ENCODE measurements at places on chromosomes 13 and 19. TPM values are rescaled to one million over a fixed set of nuclear protein-coding genes. Genes with fewer than 3 reads are reported as not detected.

GRCh38 chr13:32811297-32811800 is 204.9 kb upstream of the KL start:
- DNase-seq: peak; percentile 38

DNA sequence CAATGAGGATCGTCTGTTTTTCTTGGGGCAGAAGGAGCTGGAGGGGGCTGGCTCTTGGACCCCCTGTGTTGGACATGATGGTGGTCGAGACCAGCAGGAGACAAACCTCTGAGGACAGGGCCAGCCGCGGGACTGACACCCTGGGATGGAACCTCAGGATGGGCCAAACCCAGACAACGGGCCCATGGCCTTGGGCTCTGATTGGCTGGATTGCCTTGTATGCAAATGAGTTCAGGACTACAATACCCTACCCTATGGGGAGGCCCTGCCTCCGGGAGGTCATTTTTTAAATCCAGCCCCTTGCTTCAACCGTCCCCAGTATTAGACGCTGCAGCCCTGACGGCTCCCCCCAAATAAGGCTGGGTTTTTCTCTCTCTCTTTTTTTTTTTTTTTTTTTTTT is 22.0 kb downstream of the SLC5A5 start:
- no peak for DNase-seq

Gene FSD1
- 3.4 TPM for total RNA-seq

DNA sequence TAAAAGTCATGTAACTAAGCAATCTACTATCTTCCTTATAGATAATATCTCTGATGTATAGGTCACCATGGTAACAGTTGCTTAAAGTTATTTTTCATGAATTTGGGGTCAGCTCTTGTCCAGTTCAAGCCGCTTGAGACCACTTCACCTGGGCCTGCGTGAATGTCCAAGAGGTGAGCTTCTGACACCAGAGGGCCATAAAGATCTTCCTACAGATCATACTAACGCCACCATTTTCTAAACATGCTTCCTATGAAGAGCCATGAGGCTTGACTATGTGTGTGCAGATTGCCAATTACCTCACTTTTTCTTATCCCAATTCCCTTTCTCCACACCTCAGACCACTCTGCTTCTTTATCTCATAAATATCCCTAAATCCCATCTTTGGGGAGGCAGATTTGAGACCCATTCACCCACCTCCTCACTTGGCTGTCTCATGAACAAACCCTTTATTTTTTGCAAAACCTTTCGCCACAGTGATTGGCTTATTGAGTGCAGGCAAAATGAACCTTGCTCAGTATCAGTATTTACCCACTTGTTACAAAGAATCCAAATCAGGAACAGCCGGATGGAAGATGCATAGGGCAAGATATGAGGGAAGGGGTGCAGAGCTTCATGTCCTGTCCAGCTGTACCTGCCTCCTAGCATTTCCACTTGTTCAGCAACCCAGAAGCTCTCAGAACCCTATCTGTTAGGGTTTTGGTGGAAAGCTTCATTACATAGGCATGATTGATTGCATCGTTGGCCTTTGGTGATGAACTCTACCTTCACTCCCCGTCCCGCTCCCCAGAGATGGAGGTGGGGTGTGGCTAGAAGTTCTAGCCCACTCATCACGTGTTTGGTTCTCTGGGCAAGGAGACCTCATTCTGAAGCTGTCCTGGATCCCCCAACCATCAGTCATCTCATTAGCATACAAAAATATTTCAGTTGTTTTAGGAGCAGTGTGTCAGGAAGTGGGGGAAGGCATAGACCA is 34.2 kb downstream of the FAM187B start:
- DNase-seq: no peak

Gene PSG3
- 0.96 TPM for total RNA-seq

Gene OPA3
- 4.8 TPM for total RNA-seq

Gene SULT2A1
- total RNA-seq: not detected

DNA sequence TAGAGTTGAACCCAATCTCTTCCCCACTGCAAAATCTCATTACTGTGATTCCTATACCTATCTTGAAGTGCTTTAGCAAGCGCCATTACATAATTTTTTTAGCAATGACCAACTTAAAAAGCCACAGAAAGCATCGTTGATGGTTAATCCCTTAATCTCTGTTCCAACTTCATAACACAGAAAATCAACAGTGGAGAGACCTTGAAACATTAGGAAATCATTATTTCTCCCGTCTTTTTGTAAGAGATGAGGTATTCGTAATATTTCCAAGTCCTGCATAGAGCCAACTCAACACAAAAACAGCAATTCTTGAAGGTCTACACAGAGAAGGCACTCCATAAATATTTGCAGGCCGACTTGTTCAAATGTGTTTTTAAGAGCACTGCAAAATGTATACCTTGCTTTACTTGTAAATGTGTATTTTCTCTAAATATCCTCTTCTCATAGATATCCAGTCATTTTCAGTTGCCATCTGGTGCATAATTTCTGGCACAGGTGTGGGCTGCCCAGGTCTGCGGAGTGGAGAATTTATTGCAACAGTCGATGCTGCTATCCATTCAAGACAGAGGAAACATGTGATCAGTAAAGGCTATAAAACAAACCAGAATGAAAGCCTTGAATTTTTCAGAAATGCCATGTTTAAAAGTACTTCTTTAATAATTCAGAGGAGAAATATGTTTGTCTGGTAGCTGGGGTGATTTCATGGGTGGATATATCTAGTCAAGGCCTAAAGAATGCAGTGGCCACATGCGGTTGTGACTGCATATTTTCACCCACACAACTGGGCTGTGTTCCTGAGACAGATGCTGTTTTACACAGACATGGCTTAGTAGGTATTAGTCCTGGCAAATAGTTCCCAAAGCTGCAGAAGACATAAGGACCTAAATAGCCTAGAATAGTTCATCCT is 234.3 kb upstream of the STARD13 start:
- peak; percentile 91 for DNase-seq

Gene PLPP2
- total RNA-seq: 0.72 TPM

Gene CAPS
- 30.8 TPM for total RNA-seq

GRCh38 chr19:11069561-11069960 is 19.7 kb upstream of the LDLR start:
- no peak for DNase-seq

GRCh38 chr13:22049384-22049783 is 378.5 kb downstream of the FGF9 start:
- DNase-seq: peak; percentile 27

- DNase-seq: no peak
Measured at GRCh38 chr19:36577271-36577996, 4.3 kb upstream of the ZNF529 start.

DNA sequence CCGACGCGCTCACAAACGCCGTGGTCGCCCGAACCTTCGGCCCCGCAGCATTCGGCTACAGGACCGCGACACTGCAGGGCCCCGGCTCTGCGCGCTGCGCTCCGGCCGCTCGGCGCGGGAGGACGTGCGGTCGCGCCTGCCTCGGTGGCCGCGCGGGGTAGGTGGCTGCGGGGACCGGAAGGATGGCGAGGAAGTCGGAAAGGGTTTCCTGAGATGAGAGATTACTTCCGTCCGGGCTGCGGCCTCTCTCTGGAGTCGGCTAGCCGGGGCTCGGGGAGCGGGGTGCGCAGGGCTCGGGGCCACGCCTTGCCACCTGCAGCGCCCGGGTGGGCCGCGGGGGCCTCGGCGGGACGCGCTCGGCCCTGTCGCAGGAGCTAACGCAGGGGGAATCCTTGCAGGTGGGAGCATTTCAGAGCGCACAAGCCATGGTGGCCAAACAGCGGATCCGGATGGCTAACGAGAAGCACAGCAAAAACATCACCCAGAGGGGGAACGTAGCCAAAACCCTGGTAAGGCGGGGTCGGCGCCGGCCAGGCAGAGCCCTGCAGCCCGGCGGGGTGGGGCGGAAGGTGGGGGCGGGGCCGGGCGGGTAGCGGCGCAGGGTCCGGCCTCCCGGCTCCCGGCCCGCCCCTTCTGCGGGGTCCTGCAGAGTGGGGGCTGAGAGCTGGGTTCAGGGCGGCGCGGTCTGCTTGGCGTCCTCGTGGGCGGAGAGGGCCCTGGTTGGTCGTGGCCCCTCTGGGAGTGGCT is at the start of gene SERP2:
SERP2 (plus strand) TSS at position 224 of the 747 bp plus-strand sequence; CDS start at position 426, 202 bp downstream.
- DNase-seq: no peak

DNA sequence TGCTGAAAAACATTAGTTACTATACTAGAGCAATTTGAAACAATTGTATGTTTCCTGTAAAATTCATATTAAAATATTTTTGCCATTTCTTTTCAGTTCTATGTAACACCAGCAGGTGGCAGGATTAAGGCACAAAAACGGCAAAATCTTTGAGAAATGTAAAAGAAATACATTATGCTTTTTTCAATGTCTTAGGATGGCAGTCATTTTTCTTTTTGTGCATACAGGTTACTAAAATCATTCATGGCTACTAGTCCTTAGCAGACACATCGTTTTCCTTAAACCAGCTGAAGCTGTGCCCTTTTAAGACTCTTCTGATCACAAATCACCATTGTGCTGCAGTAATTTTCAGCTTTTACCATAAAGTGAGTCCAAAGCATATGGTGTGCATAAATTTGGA is 800.7 kb upstream of the SLITRK5 start:
- DNase-seq: peak; percentile 66

- DNase-seq: no peak
Measured at GRCh38 chr19:56309511-56310185, 5.0 kb downstream of the ZSCAN5A start.

Gene FLT3LG
- 1.9 TPM for total RNA-seq

DNA sequence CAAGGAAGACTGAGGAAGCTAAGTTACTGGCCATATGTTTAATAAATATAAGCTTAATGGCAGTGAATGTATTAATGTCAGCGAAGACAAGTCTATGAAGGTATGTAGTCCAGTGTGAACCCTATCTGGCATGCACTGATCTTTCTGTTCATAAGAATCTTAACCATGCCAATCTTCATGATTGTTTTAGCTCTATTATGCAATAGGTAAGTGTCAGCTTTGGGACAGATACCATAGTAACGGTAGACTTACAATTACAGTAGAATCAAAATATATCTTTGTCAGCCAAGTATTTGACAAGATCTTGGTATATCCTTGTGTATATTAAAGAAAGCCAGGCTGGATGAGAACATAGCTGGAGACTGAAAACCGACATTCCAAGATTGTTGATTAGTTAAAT is 428.5 kb downstream of the SPRY2 start:
- DNase-seq: no peak

Gene CD37
- 0.96 TPM for total RNA-seq

- no peak for DNase-seq
Measured at GRCh38 chr19:51547397-51548212, 16.1 kb upstream of the SIGLEC6 start.

GRCh38 chr13:110023729-110024644 is 237.6 kb upstream of the IRS2 start:
- DNase-seq: peak; percentile 44

Data from umbilical cord (tissue), 2 donors.